ENCODE measurements at places on chromosomes 3 and 15. TPM values are rescaled to one million over a fixed set of nuclear protein-coding genes. Genes with fewer than 3 reads are reported as not detected.

GRCh38 chr3:23442598-23443383 lies 239.7 kb downstream of the UBE2E2 start:
- H3K27ac ChIP-seq, result no peak overlapping the region
- H3K4me1 ChIP-seq, result peaks cover 18% of the 10 kb centered on the region
- H3K4me3 ChIP-seq, result no peak overlapping the region
- no peak for DNase-seq

DNA sequence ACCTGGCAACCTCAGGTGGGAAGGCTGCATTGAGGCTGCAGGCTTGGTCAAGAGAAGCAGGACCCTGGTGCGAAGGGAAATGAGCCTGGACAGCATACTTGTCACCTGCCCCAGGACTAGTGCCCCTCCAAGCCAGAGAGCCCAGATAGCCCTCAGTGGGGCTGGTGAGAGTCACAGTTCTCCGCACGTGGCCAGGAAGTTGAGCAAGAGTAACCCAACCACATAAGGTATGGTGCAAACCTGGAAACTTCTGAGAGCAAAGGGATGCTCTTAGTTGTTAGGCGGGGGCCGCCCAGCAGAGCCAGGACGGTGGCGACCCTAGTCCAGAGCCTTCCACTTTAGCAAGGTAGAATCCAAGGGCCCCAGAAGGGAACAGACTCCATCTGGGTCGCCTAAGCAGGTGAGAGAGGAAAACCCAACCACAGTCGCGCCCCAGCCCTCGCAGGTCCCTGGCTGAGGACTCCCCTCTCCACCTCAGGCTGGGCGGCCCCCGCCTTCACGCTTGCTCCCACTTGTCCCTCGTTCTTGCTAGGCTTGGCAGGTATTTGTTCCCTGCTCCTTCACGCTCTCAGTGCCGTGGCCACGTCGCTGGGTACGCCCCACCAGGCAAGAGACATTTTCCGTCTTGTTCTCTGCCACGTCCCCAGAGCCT lies 1.1 kb upstream of the VPS18 start:
- H3K4me3 ChIP-seq, result peak overlapping the region; percentile 84
- no peaks in the 10 kb centered on the region for H3K36me3 ChIP-seq
- peaks cover 20% of the 10 kb centered on the region for H3K27me3 ChIP-seq

- H3K36me3 ChIP-seq, result no peaks in the 10 kb centered on the region
- no peak overlapping the region for H3K27ac ChIP-seq
- no peaks in the 10 kb centered on the region for H3K4me1 ChIP-seq
- H3K27me3 ChIP-seq, result no peaks in the 10 kb centered on the region
Observed at GRCh38 chr3:150528354-150528797, 17.9 kb downstream of the SERP1 start.

Gene KIAA1143
- total RNA-seq, result 73.6 TPM

- H3K4me1 ChIP-seq, result peaks cover 7% of the 10 kb centered on the region
- H3K36me3 ChIP-seq, result no peaks in the 10 kb centered on the region
- no peak overlapping the region for H3K4me3 ChIP-seq
- H3K27me3 ChIP-seq, result no peaks in the 10 kb centered on the region
Observed at GRCh38 chr3:19485267-19485666, 337.0 kb downstream of the KCNH8 start.

GRCh38 chr3:150490277-150490986 lies 55.9 kb downstream of the SERP1 start:
- no peak for DNase-seq
- no peak overlapping the region for H3K27ac ChIP-seq
- peaks cover 8% of the 10 kb centered on the region for H3K4me1 ChIP-seq
- H3K4me3 ChIP-seq, result no peak overlapping the region
- H3K27me3 ChIP-seq, result no peaks in the 10 kb centered on the region

Gene DLEC1
- total RNA-seq, result 0.60 TPM

- no peaks in the 10 kb centered on the region for H3K36me3 ChIP-seq
- no peak for DNase-seq
- H3K27ac ChIP-seq, result no peak overlapping the region
Observed at GRCh38 chr3:13262493-13263211, 157.5 kb downstream of the NUP210 start.

GRCh38 chr3:64203216-64203615 lies 22.1 kb downstream of the PRICKLE2 start:
- no peak for DNase-seq
- no peak overlapping the region for H3K4me3 ChIP-seq
- H3K4me1 ChIP-seq, result peaks cover 8% of the 10 kb centered on the region
- no peaks in the 10 kb centered on the region for H3K36me3 ChIP-seq
- H3K27me3 ChIP-seq, result no peaks in the 10 kb centered on the region
- no peak overlapping the region for H3K27ac ChIP-seq

DNA sequence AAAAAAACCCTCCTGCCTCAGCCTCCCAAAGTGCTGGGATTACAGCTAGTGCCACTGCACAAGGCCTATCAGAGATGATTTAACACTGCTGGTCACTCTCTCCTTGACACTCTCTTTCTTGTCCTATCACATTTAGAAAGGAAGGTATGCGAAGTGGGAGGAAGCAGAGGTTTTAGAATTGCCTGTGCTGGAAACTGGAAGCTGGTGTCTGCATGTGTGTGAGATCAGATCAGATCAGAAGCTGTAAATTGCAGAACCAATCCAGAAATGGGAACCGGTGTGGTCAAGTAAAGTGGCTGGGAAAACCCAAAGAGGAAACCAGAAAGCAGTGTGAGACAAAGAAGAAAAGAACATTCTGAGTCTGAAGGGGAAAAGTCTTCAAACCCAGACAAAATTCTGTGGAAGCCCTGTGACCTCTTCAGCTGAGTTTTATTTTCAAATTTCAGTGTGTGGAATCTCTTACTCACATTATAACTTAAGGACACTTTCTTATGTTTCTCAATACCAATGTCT lies 2.8 kb downstream of the EFHB start:
- H3K27me3 ChIP-seq, result no peaks in the 10 kb centered on the region
- DNase-seq, result no peak

- H3K4me1 ChIP-seq, result no peaks in the 10 kb centered on the region
- no peak overlapping the region for H3K27ac ChIP-seq
- H3K4me3 ChIP-seq, result no peak overlapping the region
- no peaks in the 10 kb centered on the region for H3K36me3 ChIP-seq
- no peaks in the 10 kb centered on the region for H3K27me3 ChIP-seq
Observed at GRCh38 chr3:171933441-171933840, 90.3 kb downstream of the TMEM212 start.

Gene MESP2
- not detected for total RNA-seq

Gene GOLGA8R
- total RNA-seq, result not detected

Gene CMC1
- total RNA-seq, result 21.4 TPM

Gene RBP2
- total RNA-seq, result not detected

DNA sequence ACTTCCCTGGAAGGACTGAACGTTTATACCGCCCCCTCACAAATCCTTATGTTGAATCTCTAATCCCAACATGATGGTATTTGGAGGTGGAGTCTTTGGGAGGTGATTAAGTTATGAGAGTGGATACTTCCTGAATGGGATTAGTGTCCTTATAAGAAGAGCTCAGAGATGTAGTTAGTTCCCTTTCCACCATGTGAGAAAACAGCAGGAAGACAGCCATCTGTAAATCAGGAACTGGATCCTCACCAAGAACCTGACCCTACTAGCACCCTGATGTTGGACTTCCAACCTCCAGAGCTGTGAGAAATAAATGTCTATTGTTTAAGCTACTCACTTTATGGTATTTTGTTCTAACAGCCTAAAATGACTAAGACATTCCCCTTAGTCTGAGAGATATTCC lies 33.3 kb upstream of the SACM1L start:
- no peak overlapping the region for H3K27ac ChIP-seq
- no peaks in the 10 kb centered on the region for H3K4me1 ChIP-seq
- no peaks in the 10 kb centered on the region for H3K27me3 ChIP-seq
- H3K4me3 ChIP-seq, result no peak overlapping the region
- no peak for DNase-seq
- H3K36me3 ChIP-seq, result no peaks in the 10 kb centered on the region

DNA sequence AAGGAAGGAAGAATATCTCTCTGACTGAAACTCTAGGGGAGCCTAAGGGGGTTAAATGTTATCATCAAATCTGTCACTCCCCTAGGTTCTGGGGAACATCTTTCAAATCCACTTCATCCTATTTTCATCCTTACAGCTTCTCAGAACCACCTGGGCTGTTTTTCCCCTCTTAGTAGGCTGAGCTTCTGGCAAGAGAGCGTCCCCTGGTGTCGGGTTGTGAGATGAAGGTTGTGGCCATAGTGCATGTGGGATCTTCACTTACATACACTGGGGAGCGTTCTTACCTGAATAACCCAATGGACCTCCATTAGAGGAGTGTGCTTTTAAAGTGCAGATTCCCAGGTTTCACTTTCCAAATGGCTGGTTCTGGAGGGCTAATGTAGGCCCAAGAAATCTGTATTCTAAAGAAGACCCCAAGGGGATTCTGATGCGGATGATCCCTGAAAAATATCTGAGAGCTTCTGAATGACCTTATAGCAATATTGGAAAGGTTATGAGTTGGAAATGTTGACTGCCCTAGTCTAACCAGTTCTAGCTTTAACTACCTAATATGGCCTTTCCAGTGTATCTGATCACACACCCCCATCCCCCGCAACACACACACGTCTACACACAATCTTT lies 663.7 kb downstream of the AGBL1 start:
- no peak overlapping the region for H3K27ac ChIP-seq
- H3K27me3 ChIP-seq, result no peaks in the 10 kb centered on the region
- DNase-seq, result peak; percentile 82
- H3K36me3 ChIP-seq, result no peaks in the 10 kb centered on the region

DNA sequence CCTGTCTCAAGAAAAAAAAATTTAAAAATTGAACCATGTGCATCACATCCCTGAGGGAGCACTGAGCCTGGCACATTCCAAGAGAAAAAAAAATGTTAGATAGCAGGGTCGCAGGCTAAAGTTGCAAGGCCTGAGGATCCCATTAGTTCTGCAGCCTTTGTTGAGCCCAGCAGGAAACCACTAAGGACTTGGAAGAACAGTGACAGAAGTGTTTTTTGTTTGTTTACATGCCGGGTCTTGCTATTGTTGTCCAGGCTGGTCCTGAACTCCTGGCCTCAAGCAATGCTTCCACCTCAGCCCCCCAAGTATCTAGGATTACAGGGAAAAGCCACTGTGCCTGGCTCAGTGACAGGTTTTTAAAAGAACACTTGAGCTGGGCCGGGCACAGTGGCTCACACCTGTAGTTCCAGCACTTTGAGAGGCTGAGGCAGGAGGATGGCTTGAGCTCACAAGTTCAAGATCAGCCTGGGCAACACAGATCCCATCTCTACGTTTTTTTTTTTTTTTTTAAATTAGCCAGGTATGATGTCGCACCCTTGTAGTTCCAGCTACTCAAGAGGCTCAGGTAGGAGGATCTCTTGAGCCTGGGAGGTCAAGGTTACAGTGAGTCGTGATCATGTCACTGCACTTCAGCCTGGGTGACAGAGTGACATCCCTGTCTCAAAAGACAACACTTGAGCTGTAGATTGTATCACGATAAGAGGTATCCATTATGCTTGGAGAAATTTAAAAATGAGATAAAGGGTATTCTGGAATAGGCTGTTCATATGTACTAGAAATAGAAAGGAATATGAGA lies 15.2 kb downstream of the CHAC1 start:
- peaks cover 12% of the 10 kb centered on the region for H3K4me1 ChIP-seq
- H3K4me3 ChIP-seq, result no peak overlapping the region
- no peak overlapping the region for H3K27ac ChIP-seq
- peak; percentile 81 for DNase-seq

DNA sequence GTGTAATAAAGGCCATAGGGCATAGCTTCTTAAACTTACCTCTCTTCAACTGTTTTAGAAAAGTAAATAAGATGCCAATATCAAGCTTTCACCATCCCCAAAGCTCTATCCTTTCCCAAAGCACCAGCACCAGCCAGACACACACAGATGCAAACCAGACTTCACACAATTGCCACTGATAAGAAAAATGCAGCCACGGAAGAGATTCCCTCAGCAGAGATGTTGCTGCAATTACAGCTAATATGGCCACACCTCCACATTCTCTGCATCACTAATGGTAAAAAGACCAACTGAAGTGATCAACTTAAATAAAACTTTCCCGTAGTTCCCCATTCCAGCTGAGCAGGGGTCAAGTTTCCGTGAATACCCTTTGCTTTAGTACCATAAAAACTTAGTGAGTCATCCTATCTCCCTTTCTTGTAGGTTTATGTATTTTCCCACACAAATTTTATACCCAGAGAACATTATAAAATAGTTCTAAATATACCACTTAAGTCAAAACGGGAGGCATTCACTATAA lies 64.4 kb downstream of the SLC9A9 start:
- H3K36me3 ChIP-seq, result no peaks in the 10 kb centered on the region
- no peak overlapping the region for H3K27ac ChIP-seq
- H3K27me3 ChIP-seq, result no peaks in the 10 kb centered on the region
- DNase-seq, result no peak
- H3K4me1 ChIP-seq, result no peaks in the 10 kb centered on the region

DNA sequence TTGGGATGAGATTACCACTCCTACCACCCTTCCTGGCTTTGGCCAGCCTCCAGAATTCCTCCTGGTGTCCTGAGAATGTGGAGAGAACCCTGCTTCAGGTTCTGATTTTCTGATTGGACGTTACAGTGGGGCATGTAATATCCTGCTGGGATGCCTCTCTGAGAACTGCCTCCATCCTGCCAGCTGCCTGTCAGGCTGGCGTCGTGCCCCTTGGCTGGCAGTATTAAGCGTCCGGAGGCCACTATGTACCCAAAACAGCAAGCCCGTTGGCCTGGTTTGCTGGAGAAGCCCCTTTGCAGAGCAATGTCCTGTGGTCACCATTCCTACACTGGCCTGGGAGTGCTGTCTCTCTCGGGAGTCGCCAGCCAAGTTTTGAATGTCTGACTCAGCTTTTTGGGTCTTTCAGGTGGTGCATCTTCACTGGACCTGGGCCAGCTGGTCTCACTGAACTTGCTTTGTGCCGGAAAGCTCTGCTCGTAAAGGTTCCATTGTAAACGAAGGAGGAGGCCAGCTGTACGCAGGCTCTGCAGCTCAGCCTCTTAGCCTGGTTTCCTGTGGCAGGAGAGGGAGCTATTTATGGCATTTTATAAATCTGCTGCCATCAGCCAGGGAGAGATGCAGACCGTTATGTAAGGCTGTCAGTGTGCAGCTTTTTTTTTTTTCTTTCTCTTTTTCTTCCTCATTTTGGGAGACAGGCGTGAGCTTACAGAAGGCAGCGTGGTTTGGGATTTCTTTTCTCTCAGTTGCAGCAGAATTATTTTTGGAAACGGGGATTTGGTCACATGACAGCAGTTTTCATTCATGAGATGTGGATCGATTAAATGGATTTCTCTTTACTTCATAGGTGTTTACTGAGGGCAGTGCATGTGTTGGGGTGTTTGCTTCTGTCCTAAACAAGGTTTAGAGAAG lies 19.0 kb upstream of the TRAK1 start:
- H3K27ac ChIP-seq, result peak overlapping the region; percentile 56
- no peak overlapping the region for H3K4me3 ChIP-seq
- peaks cover 23% of the 10 kb centered on the region for H3K4me1 ChIP-seq
- H3K36me3 ChIP-seq, result no peaks in the 10 kb centered on the region
- peak; percentile 44 for DNase-seq

GRCh38 chr3:171347301-171348039 lies 112.7 kb downstream of the TNIK start:
- DNase-seq, result peak; percentile 26
- H3K4me3 ChIP-seq, result no peak overlapping the region
- H3K27ac ChIP-seq, result peak overlapping the region; percentile 40

Gene HRH1
- 0.09 TPM for total RNA-seq

GRCh38 chr3:193262707-193263106 lies 21.7 kb downstream of the PLAAT1 start:
- no peaks in the 10 kb centered on the region for H3K27me3 ChIP-seq
- no peaks in the 10 kb centered on the region for H3K36me3 ChIP-seq
- DNase-seq, result no peak
- H3K4me1 ChIP-seq, result no peaks in the 10 kb centered on the region

Gene LINGO1
- total RNA-seq, result 28.2 TPM

GRCh38 chr3:169071003-169071402 lies 592.5 kb downstream of the MECOM start:
- H3K4me3 ChIP-seq, result no peak overlapping the region
- H3K4me1 ChIP-seq, result no peaks in the 10 kb centered on the region
- no peak for DNase-seq
- H3K27me3 ChIP-seq, result no peaks in the 10 kb centered on the region
